ENCODE measurements at places on chromosomes 12 and 14. TPM values are rescaled to one million over a fixed set of nuclear protein-coding genes. Genes with fewer than 3 reads are reported as not detected.

Gene GALNT16
- 1.7 TPM for total RNA-seq

GRCh38 chr12:24900196-24900595 lies 48.7 kb downstream of the BCAT1 start:
- no peak for DNase-seq

DNA sequence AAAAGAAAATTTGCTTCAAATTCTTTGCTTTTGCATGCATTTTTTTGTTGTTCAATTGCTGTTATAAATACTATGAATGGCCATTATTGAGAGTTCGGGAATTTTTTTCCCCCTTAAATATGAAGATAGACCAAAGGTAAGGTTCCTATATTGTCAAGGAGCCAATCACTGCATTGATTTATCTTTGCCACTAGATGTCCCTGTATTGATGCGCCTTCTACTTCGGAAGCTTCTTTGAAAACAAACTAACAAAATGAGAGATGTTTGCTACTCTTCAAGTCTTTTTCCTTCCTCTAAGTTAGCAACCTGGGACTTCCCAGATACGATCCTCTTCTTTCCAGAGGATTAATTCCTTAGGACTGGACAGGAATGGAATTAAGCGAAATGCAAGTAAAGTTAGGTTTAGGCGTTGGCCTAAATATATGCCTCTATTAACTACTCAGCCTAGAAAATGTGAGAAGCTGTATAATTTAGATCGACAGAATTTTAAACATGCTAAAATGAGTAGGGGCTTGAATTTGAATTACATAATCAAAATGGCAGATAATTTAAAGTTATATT lies 318.1 kb downstream of the AEBP2 start:
- peak; percentile 52 for DNase-seq

DNA sequence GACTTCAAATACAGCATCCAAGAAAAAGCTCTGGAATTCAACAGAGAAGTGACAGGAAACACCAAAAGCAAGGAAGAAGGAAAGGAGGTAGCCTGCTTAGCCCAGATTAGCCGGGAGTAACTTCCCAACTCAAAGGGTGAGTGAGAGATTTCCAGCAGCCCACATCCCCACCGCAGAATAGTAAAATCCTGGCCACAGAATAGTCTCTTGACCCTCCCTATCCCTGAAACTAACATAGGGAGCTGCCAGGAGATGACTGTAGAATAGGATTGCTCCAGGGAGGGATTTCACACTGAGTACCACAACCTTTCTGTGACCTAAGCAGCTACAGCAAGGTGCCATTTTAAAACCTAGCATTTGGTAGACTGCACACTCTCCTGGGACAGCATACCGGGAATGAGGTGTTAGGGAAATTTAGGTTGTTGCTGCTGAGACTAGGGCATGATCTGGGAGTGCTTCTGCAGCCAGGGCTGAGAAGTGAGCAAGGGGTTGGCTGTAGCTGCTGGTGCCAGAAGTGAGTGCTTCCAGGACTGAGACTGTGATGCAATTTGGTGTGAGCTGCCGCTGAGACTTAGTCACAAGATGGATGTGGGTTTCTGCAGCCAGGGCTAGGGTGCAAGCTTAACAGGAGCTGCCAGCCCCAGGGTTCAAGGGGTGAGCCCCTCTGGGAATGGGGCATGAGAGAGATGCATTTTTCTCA lies 66.0 kb downstream of the TMTC3 start:
- DNase-seq, result no peak

Gene KLHL28
- 16.2 TPM for total RNA-seq

- no peak for DNase-seq
These were observed 36.8 kb downstream of the VDR start for GRCh38 chr12:47868041-47868440.

- DNase-seq, result no peak
These were observed 211.8 kb upstream of the AVPR1A start for GRCh38 chr12:63362791-63363190.

- DNase-seq, result no peak
These were observed 7.1 kb upstream of the TDG start for GRCh38 chr12:103958621-103959020.

Gene GUCY2C
- 47.6 TPM for total RNA-seq

Gene PARPBP
- total RNA-seq, result 11.0 TPM

DNA sequence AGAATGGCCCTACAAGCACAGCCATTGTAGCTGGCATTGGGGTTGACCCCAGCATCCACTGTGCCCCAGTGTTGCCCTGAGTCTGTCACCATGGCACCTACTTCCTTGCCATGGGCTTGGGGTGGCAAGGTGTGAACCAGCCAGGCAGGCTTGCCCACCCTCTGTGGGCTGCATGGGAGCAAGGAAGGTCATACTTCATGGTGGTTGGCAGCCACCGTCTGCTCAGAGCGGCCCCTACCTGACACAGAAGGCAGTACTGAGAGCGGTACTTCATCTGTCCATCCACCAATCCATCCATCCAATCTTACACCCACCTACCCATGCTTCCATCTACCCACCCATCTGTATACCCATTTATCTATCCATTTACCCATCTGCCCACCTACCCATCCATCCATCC lies 160.1 kb downstream of the KIF26A start:
- DNase-seq, result no peak

Gene AMDHD1
- total RNA-seq, result 2.1 TPM

Gene ZNF891
- 2.2 TPM for total RNA-seq

DNA sequence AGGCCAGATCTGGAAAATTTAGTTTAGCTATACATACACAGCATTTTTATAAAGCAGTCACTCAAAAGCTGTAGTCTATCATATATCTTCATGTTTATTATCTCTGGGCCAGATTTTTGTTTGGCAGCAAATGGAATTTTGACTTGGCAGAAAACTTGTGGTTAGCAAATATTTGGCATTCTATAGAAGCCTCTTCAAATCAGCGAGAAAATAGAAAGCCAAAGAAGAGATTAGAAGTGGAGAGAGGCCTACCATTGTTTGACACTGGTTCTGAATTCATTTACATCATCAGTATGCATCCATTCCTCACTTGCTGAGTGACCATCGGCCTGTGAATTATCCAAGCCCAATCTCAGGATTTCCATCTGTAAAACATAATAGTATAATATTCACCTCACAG lies 1077.6 kb downstream of the GALC start:
- DNase-seq, result no peak

- DNase-seq, result no peak
These were observed 17.5 kb downstream of the IQSEC3 start for GRCh38 chr12:84056-84455.
